ENCODE measurements at places on chromosomes 2 and 18. TPM values are rescaled to one million over a fixed set of nuclear protein-coding genes. Genes with fewer than 3 reads are reported as not detected.

DNA sequence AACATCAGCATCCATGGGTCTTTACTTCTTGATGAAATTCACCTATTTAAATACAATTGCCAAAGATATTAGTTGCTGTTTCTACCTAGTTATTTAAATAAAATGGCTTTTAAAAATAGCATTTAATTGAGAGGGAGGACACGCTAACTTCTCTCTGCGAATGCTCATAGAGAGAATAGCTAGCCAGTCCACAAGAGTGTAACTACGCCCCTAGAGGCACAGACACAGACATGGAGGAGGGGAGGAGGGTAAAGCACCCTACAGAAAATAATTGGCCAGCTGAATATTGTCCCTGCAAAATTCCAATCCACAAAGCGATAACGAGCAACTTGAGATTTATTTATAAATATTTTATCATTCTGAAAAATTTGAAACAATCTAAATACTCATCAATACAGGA is 97.0 kb upstream of the PAPOLG start:
- H3K4me3 ChIP-seq: no peak overlapping the region
- no peak overlapping the region for H3K27ac ChIP-seq
- no peaks in the 10 kb centered on the region for H3K36me3 ChIP-seq
- peaks cover 4% of the 10 kb centered on the region for H3K27me3 ChIP-seq

DNA sequence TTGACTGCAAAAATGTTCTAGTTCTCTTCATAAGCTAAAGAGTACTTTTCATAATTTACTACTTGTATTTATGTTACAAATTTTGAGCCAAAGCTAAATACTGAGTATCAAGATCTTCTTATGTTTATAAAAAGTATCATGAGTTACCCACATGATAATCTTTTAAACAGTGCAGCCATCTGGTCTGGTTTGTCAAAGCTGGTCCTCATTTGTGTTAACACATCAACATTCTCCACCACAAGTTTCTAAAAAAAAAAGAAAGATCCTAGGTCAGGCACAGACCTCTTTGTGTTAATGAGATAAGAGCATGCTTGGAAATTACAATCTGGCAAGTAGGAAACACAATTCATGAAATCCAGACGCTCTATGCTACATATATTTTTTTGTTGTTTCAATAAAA is 75.5 kb upstream of the FRZB start:
- H3K4me3 ChIP-seq: no peak overlapping the region
- H3K4me1 ChIP-seq: no peaks in the 10 kb centered on the region
- no peaks in the 10 kb centered on the region for H3K27me3 ChIP-seq
- H3K27ac ChIP-seq: no peak overlapping the region

Gene DCDC2C
- not detected for total RNA-seq

Gene CHRND
- not detected for total RNA-seq

Gene VAMP5
- 26.9 TPM for total RNA-seq
